KG1 (cell line): ENCODE measurements at places on chromosomes 2 and 18.

DNA sequence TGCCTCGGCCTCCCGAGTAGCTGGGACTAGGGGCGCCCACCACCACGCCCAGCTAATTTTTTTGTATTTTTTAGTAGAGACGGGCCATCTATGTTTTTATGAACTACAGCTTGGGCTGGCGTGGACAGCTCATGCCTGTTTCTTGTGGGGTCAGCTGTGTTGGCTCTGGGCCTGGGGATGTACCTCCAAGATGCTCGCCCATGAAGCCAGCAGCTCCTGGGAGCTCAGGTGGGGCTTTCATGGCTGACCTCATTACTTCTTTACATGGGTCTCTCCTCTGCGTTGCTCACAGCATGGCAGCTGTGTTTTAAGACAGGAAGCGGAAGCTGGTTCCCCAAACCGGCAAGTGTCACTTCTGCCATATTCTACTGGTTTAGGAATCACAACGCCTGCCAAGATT is 203.1 kb downstream of the SOX11 start:
- no peak for DNase-seq

DNA sequence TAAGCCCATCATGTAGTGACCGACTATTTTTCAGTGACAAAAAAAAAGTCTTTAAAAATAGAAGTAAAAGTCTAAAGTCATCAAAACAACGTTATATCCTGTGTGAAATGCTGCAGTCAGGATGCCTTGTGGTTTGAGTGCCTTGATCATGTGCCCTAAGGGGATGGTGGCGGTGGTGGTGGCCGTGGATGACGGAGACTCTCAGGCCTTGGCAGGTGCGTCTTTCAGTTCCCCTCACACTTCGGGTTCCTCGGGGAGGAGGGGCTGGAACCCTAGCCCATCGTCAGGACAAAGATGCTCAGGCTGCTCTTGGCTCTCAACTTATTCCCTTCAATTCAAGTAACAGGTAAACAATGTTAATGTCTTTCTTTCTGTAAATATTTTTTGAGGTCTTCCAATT is at the start of gene CD28:
CD28 (plus strand) TSS at position 237 of the 400 bp plus-strand sequence; CDS start at position 295, 58 bp downstream.
- no peak for DNase-seq

- DNase-seq, result no peak
These were observed 109.1 kb downstream of the HDAC4 start for GRCh38 chr2:239291475-239292350.

DNA sequence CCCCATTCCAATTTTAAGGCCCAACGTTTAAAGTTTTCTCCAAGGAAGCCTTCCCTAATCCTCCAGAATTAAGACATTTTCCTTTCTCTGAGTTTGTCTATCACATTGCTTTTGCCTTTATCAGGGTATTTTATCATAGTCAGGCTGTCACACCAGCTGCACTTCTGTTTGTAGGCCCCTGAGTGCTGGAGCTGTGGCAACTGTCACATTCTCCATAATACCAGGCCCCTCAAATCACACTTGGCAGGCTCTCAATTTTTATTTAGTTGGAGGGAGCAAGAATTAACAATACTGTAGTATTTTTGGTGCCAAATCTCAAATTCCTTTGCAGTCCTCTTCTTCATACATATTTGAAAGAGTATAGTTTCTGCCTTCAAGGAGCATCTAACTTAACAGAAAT is 122.2 kb downstream of the FSHR start:
- DNase-seq, result no peak

- no peak for DNase-seq
These were observed 16.6 kb downstream of the SERPINB13 start for GRCh38 chr18:63603772-63604171.

DNA sequence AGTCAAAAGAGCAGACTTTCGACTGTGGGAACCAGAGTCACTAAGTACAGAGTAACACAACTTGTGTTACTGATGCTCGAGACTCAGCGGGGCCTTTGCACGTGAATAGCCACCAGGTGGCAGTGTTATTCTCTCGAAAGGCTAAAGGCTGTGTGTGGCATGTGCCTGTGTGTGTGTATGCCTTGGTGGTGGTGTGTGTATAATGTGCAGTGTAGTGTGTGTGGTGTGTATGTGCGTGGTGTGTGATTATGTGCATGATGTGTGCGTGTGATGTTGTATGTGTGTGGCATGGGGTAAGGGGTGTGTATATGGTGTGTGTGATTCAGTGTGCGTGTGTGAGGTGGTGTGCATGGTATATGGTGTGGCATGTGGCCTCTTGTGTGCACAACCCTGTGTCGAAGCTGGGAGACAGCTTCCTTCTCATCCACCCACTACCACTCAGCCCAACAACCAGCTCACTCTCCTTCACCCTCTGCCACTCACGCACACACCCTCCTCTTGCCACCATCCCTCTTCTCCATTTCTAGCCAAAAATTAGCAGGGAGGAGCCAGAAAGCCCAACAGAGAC is 83.0 kb upstream of the ZNF532 start:
- DNase-seq, result peak; percentile 15

- no peak for DNase-seq
These were observed 39.3 kb downstream of the RTP5 start for GRCh38 chr2:241908686-241909420.

- no peak for DNase-seq
These were observed 20.4 kb upstream of the DOK6 start for GRCh38 chr18:69380324-69380723.

DNA sequence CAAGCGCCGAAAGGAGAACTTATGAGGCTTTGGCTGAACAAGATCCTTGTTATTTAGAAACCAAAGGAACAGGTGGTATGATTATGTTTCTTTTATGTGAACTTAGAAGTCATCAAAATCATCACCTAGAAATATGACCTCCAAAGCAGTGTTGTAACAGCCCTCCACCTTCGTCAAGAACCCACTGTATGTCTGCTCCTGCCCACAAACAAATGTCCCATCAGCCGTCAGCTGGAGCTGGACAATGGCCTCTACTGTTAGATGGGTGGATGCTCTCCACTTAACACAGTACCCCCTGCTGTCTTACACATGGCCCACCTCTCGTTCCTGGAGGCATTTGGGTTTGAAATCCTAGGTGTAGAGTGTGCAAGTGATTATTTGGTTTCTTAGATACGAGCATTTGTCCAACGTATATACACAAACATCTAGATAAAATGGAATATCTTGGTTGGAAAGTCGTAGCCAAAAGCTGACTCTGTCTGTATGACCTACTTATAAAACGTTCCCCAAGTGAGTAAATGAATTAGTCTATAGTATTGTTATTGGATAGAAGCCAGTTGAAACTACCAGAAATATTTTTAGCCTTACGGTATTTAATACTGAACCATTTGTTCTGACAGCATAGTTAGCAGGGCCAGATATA is 113.0 kb downstream of the CRIM1 start:
- no peak for DNase-seq

DNA sequence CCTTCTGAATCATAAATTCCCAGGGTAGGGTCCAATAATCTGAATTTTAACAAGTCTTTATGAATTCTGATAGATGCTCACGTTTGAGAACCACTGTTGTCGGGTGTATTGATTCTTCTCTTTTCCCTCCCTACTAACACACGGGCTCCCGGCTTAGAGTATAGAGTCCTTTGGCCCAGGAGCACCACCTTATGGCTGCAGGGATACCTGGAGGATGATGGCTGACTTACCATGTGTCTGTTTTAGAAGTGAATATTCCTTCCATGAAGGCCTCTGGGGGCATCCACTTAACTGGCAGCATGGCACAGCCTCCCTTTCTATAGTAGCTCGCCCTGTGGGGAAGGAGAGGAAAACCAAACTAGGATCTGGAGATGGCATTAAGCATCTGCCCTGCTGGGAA is 91.7 kb downstream of the CLIP4 start:
- no peak for DNase-seq

DNA sequence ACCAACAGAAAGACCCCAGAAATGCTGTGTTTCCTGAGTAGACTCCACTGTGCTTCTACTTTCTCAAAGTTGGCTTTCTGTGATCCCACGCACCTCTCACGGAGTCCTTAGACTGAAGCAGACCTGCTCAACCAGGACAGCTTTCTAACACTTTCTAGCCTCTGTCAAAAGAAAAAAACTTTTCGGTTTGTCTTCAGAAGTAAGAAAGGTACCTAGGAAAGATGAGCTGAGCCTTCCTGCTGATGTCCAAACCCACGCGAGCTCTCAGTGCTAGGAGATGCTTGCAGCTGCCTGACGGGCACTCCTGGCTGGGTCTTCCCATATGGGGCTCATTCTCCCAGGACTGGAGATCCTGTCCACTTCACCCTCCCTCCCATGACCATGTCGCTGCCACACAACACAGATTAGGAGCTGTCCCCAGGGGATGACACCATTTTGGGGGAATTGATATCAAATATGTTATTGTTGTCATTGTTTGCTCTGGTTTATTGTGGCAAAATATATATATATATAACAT is 49.2 kb upstream of the DAPL1 start:
- DNase-seq, result no peak

DNA sequence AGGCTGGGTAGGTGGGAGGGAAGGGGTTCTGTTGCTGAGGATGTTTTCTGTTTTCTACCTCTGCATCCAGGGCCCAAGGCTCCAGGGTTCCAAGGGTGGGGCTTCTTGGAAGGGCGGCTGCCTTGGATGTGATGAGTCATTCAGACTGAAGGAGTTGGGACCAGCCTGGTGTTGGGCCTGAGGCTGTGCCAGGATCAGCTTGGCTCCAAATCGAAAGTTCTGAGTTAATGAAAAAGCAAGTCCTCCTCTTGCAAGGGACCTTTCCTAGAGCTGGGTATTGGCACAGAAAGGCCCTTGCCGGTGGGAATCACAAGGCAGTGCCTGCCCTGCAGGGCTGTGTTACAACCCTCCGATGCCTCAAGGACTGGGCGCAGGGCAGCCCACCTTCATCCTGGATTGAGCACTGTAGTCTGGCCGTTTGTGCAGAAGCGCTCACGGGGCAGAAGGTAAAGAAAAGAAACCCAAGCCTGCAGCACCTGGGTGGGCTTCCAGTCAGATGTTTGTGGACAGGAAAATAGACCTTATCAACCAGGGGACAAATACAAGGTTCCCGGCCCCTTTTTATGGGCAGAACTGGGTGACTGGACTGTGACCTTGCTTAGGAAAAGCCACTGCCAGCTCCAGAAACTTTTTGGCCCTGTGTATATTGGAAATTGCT is 52.5 kb upstream of the MCFD2 start:
- DNase-seq, result no peak

DNA sequence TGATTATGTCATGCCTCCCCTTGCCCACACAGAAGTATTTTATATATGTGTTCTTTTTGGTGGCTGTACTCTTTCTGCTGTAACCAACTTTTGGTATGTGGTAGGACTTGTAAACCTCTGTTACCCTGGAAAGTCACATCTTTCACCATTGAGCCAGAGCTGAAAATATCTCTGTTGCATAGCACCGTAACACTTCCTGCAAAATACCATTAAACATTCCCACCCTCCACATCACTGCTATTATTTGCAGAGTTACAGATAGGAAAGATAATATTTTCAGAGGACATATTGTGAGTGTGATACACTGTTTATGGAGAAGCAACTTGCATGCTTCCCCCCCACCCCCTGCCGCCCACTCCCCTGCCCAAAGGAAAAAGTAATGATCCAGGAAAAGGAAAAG is 44.8 kb downstream of the CAB39 start:
- DNase-seq, result no peak

DNA sequence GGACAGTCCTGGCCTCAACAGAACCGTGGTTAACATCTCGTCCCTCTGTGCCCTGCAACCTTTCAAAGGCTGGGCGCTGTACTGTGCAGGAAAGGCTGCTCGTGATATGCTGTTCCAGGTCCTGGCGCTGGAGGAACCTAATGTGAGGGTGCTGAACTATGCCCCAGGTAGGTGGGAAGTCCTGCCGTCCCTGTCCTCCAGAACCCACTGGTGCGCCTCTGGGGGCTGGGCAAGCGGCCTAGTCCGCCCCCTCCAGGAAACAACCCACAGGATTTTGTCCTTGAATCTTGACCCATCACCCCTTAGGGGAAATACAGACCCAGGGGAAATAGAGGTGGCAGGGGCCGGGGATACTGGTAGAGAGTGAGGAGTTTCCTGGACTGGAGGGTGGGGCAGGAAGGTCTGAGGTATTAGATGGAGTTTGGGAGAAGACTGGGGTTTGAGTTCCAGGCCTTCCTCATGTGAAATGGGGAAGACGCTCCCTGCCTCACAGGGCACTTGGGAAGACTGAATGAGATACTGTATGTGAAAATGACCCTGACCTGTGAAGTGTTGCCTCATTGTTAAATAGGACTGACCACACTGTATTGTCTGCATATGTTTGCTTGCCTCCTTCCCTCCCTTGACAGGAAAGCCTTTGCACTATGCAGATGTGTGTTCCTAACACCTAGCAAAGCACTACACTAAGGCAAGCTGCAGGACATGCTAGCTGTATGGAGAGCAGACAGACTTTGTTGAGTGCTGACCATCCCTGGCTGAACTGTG is 1.4 kb downstream of the SPR start:
- no peak for DNase-seq

- DNase-seq, result no peak
These were observed 32.4 kb downstream of the TMEM177 start for GRCh38 chr2:119711352-119711751.

DNA sequence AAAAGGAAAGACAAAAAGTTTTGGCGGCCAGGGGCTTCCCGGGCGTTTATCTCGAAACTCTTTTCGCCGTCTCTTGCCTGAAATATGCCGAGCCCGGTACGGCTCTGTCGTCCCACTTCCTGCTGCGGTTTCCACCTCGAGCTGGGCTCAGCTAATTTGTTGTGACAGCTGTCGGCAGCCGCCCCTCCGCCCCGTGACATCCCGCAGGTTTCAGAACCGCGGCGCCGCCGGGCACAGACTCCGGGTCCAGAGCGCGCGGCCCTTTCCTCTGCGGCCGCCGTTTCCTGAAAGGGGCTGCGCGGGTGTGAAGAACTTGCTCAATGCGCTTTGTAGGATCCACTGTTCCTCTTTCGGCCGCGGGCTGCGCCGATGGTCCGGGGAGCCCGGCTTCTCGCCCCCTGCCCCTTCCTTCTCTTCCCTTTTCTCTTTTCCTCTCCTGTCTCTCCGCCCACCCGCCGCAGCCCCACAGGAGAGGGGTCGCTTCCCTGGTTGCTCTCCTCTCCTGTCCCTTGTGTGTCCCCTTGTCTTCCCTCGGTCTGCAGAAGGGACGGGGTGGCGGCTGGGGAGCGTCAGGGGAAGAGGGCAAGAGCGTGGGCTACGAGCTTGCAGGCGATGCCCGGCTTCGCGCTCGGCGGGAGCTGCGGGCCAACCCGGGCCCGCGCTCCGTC is 648 bp downstream of the ARID5A start:
- peak; percentile 77 for DNase-seq
